Gastrocnemius medialis (tissue), 4 donors: ENCODE measurements at places on chromosomes 5 and 9.
A peak's percentile ranks its signal among the peaks of the same experiment; 100 is the strongest.

DNA sequence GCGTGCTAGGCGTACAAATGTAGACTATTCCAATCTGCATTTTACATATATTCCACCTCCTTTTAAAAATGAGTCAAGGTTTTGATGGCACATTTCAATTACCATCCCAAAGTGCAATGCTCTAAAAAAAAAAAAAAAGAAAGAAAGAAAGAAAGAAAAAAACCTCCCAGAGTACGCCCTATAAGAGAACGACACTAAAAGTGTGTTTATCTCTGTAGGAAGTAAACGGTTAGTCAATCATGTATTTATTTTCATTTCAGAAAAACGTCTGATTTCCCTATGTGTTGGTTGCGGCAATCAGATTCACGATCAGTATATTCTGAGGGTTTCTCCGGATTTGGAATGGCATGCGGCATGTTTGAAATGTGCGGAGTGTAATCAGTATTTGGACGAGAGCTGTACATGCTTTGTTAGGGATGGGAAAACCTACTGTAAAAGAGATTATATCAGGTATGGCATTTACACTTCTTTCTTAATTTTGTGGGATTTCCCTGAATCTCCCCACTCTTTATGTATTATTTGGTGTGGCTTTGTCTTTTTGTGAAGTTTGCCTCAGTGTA, 1.1 kb downstream of the ISL1 start:
- no peaks in the 10 kb centered on the region for H3K36me3 ChIP-seq
- H3K4me1 ChIP-seq, result peaks cover 5% of the 10 kb centered on the region
- H3K27me3 ChIP-seq, result peaks cover 92% of the 10 kb centered on the region
- H3K27ac ChIP-seq, result no peak overlapping the region
- H3K4me3 ChIP-seq, result no peak overlapping the region
- no peak for DNase-seq

DNA sequence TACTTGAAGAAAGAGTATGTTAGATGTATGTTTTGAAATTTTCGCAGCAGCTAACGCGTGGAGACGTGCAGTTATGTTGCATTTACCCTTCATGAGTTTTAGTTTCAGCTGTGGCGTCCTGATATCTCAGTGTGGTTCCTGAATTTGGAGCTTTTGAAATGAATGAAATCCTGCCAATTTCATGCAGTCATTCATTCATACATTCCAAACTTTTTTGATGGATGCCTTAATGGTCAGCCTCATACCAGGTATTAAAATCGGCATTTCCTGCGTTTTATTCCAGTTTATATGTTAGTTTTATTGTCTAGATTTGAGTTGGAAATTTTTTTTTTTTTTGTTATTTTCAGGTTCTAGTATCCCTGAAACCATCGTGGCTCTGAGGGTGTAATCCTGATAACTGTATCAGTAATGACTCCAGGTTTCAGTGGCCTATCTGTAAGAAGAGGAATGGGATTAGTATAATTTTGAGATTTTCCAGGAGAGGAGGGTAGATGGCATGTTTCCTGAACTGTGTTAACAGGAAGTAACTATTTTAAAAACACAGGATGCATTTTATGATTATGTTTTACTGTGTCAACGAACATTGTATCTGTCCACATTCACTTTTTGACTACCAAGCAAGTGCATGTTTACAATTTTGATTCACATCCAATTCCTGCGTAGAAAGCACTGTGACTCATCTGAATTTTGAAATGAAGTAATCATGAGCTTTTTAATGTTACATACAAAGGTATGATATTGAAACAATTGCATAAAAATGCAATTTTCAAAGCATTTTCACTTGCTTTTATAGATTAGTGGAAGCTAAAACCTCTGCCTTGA, 1.0 kb downstream of the FOCAD start:
- H3K36me3 ChIP-seq, result no peaks in the 10 kb centered on the region
- DNase-seq, result no peak
- peak overlapping the region; percentile 81 for H3K4me3 ChIP-seq
- H3K27me3 ChIP-seq, result no peaks in the 10 kb centered on the region
- peak overlapping the region; percentile 97 for H3K27ac ChIP-seq
- H3K4me1 ChIP-seq, result peaks cover 31% of the 10 kb centered on the region

GRCh38 chr5:17723876-17724275, 89.6 kb downstream of the TAF11L14 start:
- no peaks in the 10 kb centered on the region for H3K36me3 ChIP-seq
- H3K4me3 ChIP-seq, result no peak overlapping the region
- H3K4me1 ChIP-seq, result no peaks in the 10 kb centered on the region
- no peak for DNase-seq
- no peaks in the 10 kb centered on the region for H3K27me3 ChIP-seq

GRCh38 chr9:123003466-123003865, 30.0 kb upstream of the GPR21 start:
- peak overlapping the region; percentile 43 for H3K27ac ChIP-seq
- DNase-seq, result no peak
- H3K27me3 ChIP-seq, result no peaks in the 10 kb centered on the region

- no peak overlapping the region for H3K4me3 ChIP-seq
- no peaks in the 10 kb centered on the region for H3K27me3 ChIP-seq
- H3K4me1 ChIP-seq, result no peaks in the 10 kb centered on the region
- no peak for DNase-seq
Measured at GRCh38 chr9:4654538-4654937, 7.6 kb upstream of the PLPP6 start.

GRCh38 chr9:109517901-109518377, 19.8 kb upstream of the PTPN3 start:
- no peak overlapping the region for H3K27ac ChIP-seq
- H3K36me3 ChIP-seq, result no peaks in the 10 kb centered on the region
- DNase-seq, result no peak
- no peaks in the 10 kb centered on the region for H3K4me1 ChIP-seq
- no peaks in the 10 kb centered on the region for H3K27me3 ChIP-seq
- no peak overlapping the region for H3K4me3 ChIP-seq

DNA sequence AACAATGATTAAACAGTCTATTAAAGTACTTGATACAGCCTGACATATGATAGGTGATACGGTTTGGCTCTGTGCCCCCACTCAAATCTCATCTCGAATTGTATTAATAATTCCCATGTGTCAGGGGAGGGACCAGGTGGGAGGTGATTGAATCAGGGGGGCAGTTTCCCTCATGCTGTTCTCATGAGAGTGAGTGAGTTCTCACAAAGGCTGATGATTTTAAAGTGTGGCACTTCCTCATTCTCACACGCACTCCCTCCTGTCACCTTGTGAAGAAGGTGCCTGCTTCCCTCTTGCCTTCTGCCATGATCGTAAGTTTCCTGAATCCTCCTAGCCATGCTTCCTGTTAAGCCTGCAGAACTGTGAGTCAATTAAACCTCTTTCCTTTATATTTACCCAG, 40.1 kb upstream of the TARS1 start:
- H3K36me3 ChIP-seq, result no peaks in the 10 kb centered on the region
- no peak for DNase-seq
- no peaks in the 10 kb centered on the region for H3K27me3 ChIP-seq
- H3K4me3 ChIP-seq, result no peak overlapping the region
- H3K4me1 ChIP-seq, result no peaks in the 10 kb centered on the region
- H3K27ac ChIP-seq, result no peak overlapping the region

GRCh38 chr5:158514986-158515359, 584.7 kb downstream of the EBF1 start:
- no peak overlapping the region for H3K27ac ChIP-seq
- H3K4me1 ChIP-seq, result no peaks in the 10 kb centered on the region
- H3K27me3 ChIP-seq, result no peaks in the 10 kb centered on the region
- no peak for DNase-seq
- H3K36me3 ChIP-seq, result no peaks in the 10 kb centered on the region
- H3K4me3 ChIP-seq, result no peak overlapping the region
